ENCODE measurements at places on chromosomes 13 and 19.

- DNase-seq, result no peak
Observed at GRCh38 chr13:44904967-44905366, 84.3 kb downstream of the NUFIP1 start.

GRCh38 chr13:90256746-90257145 is 1090.7 kb upstream of the MIR17HG start:
- DNase-seq, result no peak

DNA sequence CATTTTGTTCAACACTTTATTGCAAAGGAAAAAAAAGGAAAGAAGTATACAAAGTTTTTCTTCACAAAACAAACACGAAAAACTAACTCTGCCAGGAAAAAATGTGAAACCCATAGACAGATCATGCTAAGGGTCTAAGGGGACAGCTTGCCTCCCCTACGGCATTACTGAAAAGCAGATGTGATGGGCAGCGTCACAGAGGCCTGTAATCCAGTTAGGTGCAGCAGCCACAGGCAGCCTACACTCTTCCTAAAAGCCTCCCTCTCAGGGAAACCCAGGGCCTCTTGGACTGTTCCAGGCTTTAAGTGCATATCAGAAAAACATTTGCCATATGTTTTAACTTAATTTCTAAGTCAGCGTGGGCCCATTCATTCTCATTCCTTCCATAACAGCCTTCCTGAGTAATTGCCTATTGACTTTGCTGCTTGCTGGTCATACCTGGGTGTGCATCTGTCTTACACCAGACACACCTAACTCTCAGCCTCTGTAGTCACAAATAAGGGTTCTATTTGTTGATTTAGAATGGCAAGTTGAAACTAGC is 135.7 kb upstream of the SERP2 start:
- DNase-seq, result no peak

DNA sequence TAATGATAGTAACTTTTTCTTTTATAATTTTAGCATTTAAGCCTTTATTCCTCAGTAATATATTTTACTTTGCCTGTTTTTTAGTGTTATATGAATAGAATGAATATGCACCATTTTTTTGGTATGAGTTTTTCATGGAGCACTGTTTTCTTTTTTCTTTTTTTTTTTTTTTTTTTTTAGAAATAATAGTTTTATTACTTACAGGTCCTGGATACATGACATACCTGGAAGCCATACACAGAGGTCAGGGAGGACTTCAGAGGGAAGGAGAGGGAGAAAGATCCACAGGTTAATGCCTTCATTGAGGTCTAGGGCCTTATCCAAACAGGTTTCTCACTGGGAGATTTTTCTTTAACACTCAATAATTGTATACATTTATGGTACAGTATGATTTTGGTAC is 26.4 kb downstream of the KCTD4 start:
- DNase-seq, result no peak

DNA sequence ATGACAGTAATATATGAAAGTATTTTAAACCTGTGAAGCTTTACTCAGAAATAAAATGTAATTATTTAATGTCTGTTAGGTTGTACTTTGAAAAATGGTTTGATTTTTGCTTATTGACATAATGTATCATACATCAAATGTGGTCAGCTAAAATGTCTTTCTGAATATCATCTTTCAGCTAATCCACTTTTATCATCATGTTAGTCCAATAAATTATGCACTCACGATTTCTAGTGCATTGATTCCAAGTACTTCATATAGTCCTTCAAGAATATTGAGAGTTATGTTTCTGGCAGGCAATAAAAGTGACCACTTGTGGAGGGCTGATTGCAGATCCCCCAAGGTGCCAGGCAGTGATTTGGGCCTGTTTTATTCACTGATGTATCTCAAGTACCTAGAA is 1204.1 kb downstream of the OLFM4 start:
- no peak for DNase-seq

DNA sequence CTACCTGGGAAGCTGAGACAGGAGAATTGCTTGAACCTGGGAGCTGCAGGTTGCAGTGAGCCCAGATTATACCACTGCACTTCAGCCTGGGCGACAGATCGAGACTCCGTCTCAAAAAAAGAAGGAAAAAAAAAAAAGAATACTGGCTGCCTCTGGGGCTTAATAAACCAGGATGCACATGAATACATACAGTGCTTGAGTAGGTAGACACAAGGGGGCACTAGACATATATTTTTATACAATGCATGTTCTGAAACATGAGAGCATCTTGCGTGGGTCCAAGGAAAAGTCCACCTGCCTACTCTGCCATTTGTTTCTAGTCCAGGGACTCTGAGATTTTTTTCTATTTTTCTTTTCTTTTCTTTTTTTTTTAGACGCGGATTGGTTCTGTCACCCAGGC is 31.2 kb downstream of the KEAP1 start:
- DNase-seq, result peak; percentile 21

DNA sequence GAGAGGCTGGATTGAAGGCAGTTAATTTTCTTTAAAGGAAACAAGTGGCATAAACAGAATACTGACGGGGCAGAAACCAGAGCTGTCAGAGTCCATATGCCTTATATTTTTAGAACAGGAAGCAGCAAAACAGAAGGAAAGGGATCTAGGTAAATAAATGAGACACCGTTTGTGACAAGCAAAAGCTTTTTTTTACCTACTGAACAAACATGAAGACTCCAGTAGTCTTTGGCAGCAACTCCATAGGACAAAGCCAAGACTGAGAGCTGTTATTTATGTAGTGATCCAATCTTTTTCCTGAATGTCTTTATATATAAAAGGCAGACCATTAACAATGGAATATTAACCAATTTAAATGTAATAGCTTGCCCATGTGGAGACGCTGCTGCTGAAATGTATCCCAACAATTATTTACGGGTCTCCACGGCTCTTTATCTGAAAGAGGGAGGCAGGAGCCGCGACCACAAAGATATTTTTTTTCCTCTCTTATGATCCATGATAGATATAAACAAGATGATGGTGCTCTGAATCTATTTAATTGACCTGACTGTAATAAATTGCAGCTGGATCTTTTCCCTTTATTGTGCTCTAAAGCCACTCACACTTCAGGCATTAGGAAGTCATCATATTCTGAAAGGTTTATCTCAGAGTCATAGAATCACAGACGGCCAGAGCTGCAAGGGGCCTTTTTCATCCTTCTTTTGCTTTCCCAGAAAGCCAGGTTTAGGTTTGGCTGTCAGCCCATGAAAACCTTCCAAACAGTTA is 687.8 kb downstream of the EFNB2 start:
- DNase-seq, result no peak

- DNase-seq, result peak; percentile 47
Observed at GRCh38 chr19:45863840-45864628, at the start of gene FOXA3. FOXA3 (plus strand) TSS chr19:45864326; CDS start chr19:45864457, 131 bp downstream.

- DNase-seq, result no peak
Observed at GRCh38 chr13:18951412-18951811, 230.2 kb downstream of the TUBA3C start.

- DNase-seq, result no peak
Observed at GRCh38 chr19:33085570-33086128, 4.7 kb downstream of the GPATCH1 start.

- no peak for DNase-seq
Observed at GRCh38 chr19:45352471-45352870, 11.9 kb downstream of the KLC3 start.

DNA sequence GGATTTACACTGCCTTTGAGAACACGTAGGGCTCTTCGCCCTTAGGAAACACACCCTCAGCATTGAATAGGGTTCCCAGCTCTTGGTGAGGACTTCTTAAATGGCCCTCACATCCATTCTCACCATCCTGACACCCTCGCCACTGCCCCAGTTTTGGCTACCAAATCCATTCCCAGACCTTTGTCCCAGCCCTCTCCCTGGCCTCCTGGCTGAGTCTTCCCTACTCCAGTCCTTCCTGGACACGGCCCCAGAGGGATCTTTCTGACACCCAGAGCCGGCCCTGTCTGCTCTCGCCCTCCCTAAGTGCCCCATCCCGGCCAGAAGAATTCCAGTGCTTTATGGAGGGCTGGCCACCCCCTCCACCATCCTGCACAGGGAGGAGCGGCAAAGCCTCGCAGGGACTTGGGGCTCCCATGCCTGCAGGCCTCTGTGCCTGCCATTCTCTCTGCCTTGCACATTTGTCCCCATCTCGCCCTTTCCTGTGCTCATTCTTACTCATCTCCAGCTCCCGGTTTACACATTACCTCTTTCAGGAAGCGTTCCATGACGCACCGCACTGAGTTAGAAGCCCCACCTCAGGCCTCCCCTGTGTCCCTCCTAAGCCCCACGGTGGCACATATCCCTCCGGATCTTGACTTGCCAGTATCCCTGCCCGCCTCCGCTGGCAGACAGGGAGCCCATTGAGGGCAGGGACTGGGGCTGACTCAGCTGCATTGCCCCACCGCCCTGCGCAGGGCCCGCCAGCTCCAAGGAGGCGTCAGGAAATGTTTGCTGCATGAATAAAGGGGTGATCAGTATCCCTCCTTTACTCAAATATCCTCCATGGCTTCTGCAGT is 11.0 kb upstream of the KLK14 start:
- no peak for DNase-seq

DNA sequence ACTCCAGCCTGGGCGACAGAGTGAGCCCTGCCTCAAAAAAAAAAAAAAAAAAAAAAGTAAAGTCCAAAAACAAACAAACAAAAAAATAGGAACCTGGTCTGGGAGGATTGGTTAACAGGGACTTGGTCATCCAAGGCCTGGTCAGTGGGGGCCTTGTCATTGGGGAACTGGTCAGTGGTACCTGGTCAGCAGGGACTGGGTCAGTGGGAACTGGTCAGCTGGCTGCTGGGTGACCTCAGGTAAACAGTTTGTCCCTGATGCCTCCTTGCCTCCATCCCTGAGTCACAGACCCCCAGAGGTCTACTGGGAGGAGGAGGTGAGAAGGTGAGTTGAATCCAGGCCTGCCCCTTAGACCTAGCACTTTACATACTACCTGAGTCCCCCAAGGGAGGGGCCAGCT is 5.7 kb upstream of the ZNF14 start:
- DNase-seq, result no peak

- no peak for DNase-seq
Observed at GRCh38 chr13:92412481-92412880, 814.1 kb upstream of the GPC6 start.

- DNase-seq, result no peak
Observed at GRCh38 chr13:51689663-51689996, 105.4 kb downstream of the WDFY2 start.

DNA sequence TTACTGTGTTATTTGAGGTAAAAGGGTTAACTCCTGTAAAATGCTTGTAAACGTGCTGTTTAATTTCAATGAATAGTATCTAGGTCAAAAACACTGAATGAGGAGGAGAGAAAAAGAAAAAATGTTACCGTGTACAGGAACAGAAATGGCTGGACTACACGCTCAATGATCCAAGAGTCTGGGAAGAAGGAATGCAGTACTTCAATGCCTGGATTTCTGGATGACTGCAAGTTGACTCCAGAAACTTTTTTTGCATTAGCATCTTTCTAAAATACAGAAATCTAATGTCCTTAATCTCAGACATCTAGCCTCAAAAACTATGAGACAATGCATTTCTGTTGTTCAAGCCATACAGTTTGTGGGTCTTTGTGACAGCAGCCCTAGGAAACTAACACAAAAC is 17.4 kb upstream of the IPO5 start:
- DNase-seq, result no peak

GRCh38 chr19:51511353-51511752 is 9.8 kb upstream of the SIGLEC12 start:
- DNase-seq, result no peak

- peak; percentile 41 for DNase-seq
Observed at GRCh38 chr13:110644892-110645521, 29.7 kb downstream of the NAXD start.

GRCh38 chr13:73704587-73704986 is 429.6 kb downstream of the KLF12 start:
- no peak for DNase-seq

DNA sequence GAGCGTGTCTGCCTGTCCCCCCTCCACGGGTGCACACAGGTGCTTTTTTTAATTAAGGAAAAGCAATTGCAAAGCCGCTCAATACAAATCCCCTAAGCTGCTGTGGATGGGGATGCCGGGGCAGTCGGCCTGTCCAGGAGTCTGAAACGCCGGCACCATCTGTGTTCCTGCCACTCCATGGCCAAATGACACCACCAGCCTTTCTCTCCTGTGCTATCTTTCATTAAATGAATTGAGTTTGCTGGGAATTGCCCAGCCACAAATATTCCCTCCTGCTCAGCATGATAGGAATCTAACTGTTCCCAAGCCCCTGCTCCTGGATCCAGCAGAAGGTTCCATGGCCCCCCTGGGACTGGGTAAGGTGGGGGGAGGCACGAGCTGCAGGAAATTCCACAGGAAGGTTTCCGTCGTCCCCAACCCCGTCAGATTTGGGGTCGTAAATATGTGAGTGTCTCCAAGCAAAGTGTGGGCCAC is 139.2 kb downstream of the KDM4B start:
- DNase-seq, result no peak

DNA sequence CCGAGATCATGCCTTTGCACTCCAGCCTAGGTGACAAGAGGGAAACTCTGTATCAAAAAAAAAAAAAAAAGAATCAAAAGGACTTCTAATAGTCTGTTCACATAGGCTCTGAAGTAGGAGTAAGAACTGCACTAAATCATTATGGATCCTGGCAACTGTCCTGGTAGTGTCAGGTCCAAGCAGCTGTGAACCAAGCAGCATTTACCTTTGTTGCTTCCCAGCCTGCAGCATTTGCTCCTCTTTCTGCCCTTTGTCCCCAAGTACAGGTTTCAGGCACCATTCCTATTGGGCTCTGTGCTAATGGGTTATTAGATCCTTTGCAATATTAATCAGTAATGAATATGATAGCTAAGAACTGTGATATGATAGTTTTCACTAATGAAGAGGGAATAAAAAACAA is 77.4 kb upstream of the NBEA start:
- no peak for DNase-seq

DNA sequence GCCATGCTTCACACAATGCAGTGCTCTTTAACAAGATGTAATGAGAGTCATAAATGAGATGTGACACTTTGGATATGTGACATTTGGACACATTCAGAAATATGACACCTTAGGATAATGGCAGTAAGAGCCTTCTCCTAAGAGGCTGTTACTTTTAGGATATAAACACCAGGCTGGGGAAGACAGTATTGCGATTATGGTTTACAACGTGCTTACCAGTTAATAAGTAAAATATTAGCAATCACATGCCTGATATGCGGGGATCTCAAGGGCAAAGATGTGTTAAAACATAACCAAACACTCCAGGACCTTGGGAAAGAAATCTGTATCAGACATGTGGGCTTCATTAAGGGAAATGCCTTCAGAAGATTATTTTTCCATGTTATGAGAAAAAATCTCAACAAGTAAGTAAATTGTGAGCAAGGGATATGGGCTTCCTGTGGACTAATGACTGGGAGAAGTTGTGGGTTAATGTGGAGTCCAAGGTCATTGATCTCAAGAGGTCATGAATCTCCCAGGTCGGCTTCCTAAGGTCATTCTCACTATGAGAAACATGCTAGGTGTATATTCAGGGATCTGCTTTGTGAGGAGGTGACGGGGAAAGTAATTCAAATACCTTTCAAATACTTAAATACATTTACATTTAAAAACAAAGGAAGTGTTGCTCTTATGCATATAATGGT is 105.3 kb downstream of the STARD13 start:
- no peak for DNase-seq

DNA sequence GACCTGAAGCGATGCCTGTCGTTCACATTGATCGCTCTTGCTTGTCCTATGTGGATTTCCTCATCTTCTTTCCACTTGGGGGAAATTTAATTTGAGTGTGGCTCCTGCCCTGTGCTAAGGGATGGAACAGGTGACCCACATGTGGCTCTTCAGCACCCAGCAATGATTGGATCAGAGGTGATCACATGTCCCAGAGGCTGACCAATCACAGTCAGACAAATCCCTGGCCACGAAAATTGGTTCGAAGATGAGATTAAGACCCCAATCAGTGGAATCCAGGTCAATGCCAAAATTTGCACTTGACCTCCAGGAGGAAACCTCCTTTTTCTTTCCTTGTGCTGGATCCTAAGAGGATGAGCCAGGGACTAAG is 23.7 kb downstream of the AMER2 start:
- DNase-seq, result no peak
